Activated CD4-positive, alpha-beta memory T cell treated with anti-CD3 and anti-CD28 coated beads for 36 hours (primary cell): ENCODE measurements at places on chromosomes 6 and 20. TPM values are rescaled to one million over a fixed set of nuclear protein-coding genes. Genes with fewer than 3 reads are reported as not detected.
A peak's percentile ranks its signal among the peaks of the same experiment; 100 is the strongest.

Gene C6orf52
- total RNA-seq: 2.4 TPM

GRCh38 chr20:44970243-44970757 lies 4.0 kb downstream of the STK4 start:
- H3K4me1 ChIP-seq: peaks cover 64% of the 10 kb centered on the region
- H3K27ac ChIP-seq: peak overlapping the region; percentile 98
- DNase-seq: no peak
- peaks cover 50% of the 10 kb centered on the region for H3K36me3 ChIP-seq

Gene LMBRD1
- total RNA-seq: 17.4 TPM

GRCh38 chr6:102085257-102085656 lies 691.7 kb downstream of the GRIK2 start:
- no peaks in the 10 kb centered on the region for H3K36me3 ChIP-seq
- no peaks in the 10 kb centered on the region for H3K4me1 ChIP-seq
- DNase-seq: no peak
- H3K4me3 ChIP-seq: no peak overlapping the region
- no peaks in the 10 kb centered on the region for H3K27me3 ChIP-seq
- H3K27ac ChIP-seq: no peak overlapping the region

DNA sequence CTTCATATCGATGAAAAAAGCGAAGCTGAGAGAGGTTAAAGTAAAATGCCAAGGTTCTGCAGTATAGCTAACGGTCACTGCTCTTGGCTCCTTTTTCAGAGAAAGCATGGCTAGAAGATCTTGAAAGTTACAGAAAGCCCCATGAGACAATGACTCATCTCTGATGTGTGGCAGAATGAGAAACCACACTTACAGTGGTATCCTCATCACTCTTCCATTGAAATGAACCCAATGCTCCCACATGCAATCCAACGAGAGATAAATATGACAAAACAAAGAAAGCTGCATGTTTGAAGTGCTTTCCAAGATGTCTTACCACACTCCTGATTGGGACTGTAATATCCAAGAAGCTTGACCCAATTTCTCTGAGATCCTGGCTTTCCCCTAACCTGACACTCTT lies 694.9 kb downstream of the PRKN start:
- no peak overlapping the region for H3K4me3 ChIP-seq
- no peak overlapping the region for H3K27ac ChIP-seq
- H3K36me3 ChIP-seq: no peaks in the 10 kb centered on the region
- H3K27me3 ChIP-seq: no peaks in the 10 kb centered on the region
- no peaks in the 10 kb centered on the region for H3K4me1 ChIP-seq

DNA sequence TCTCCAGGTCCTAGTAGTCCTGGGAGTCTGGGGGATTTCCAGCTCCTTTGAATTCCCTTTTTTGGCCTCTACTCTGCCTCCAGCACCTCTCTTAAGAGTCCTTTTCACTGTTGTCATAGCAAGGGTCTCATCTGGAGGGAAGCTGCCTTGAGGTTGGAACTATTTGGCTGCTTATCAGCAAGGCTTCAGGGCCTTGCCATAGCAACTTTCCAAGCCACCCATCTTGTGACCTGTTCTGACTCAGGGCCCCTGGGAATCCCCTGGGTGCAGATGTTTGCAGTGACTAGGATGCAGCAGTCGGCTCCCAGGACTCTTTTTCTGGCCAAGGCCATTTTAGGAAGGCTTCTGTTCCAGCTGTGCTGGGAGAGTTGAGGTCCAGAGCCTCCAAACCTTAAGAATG lies 12.4 kb downstream of the PKIG start:
- H3K4me1 ChIP-seq: peaks cover 7% of the 10 kb centered on the region
- H3K4me3 ChIP-seq: no peak overlapping the region
- H3K27ac ChIP-seq: no peak overlapping the region
- peak; percentile 38 for DNase-seq
- no peaks in the 10 kb centered on the region for H3K27me3 ChIP-seq
- no peaks in the 10 kb centered on the region for H3K36me3 ChIP-seq

GRCh38 chr6:10316373-10316721 lies 98.5 kb downstream of the TFAP2A start:
- no peak overlapping the region for H3K4me3 ChIP-seq
- DNase-seq: no peak
- H3K27ac ChIP-seq: no peak overlapping the region

DNA sequence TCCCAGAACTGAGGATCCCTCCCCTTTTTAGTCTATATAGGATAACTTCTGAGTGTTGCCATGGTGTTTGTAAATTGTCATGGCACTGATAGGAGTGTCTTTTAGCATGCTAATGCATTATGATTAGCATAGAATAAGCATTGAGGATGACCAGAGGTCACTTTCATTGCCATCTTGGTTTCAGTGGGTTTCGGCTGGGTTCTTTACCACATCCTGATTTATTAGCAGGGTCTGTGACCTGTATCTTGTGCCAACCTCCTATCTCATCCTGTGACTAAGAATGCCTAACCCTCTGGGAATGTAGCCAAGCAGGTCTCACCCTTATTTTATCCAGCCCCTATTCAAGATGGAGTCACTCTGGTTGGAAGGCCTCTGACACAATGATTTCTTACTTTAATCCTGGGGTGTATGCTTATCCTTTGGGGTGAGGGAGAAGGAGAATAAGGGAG lies 19.6 kb downstream of the WFDC2 start:
- no peak overlapping the region for H3K4me3 ChIP-seq
- no peaks in the 10 kb centered on the region for H3K36me3 ChIP-seq
- H3K27ac ChIP-seq: no peak overlapping the region

DNA sequence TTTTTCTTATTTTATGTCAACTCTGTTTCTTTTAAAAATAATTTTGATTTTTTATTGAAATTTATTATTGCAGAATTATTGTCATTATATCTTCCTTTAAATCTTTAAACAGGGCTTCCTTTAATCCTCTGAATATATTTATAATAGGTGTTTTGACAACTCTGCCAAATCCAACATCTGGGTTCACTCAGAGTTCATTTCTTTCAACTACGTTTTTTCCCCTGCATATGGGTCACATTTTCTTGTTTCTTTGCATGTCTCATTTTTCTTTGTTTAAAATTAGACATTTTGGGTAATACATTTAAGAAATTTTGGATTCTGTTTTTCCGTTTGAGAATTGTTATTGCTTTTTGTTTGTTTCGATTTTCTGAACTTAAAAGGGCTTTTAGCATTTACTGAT lies 655.1 kb upstream of the CITED2 start:
- H3K4me1 ChIP-seq: no peaks in the 10 kb centered on the region
- H3K4me3 ChIP-seq: no peak overlapping the region
- H3K36me3 ChIP-seq: no peaks in the 10 kb centered on the region
- H3K27ac ChIP-seq: no peak overlapping the region
- DNase-seq: no peak
- H3K27me3 ChIP-seq: peaks cover 12% of the 10 kb centered on the region

Gene CLIC5
- 8.0 TPM for total RNA-seq

GRCh38 chr6:108549741-108550140 lies 11.0 kb upstream of the FOXO3 start:
- H3K27ac ChIP-seq: no peak overlapping the region
- H3K4me3 ChIP-seq: no peak overlapping the region
- H3K27me3 ChIP-seq: no peaks in the 10 kb centered on the region
- H3K36me3 ChIP-seq: no peaks in the 10 kb centered on the region
- no peak for DNase-seq
- H3K4me1 ChIP-seq: no peaks in the 10 kb centered on the region

Gene CCM2L
- total RNA-seq: not detected

- H3K4me1 ChIP-seq: peaks cover 6% of the 10 kb centered on the region
- no peak for DNase-seq
- no peaks in the 10 kb centered on the region for H3K36me3 ChIP-seq
- H3K27me3 ChIP-seq: no peaks in the 10 kb centered on the region
- H3K27ac ChIP-seq: no peak overlapping the region
These were observed 128.6 kb upstream of the LRFN2 start for GRCh38 chr6:40715570-40716403.

Gene ZC3H12D
- 124 TPM for total RNA-seq

- DNase-seq: no peak
- no peaks in the 10 kb centered on the region for H3K36me3 ChIP-seq
- H3K4me1 ChIP-seq: no peaks in the 10 kb centered on the region
- no peak overlapping the region for H3K27ac ChIP-seq
- no peak overlapping the region for H3K4me3 ChIP-seq
These were observed 215.3 kb downstream of the BMP7 start for GRCh38 chr20:57051096-57051495.

Gene KCNK17
- not detected for total RNA-seq

DNA sequence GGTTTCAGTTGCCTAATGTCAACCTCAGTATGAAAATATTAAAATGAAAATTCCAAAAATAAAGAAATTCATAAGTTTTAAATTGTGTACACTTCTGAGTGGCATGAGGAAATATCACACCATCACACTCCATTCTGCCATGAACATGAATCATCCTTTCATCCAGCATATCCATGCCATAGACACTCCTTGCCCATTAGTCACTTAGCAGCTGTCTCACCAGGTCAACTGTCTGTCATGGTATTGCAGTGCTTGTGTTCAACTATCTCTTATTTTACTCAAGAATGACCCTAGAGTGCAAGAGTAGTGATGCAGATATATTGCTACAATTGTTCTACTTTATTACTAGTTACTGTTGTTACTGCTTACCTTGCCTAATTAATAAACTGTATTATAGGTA lies 712.4 kb downstream of the EPHA7 start:
- DNase-seq: no peak
- H3K36me3 ChIP-seq: no peaks in the 10 kb centered on the region
- no peaks in the 10 kb centered on the region for H3K27me3 ChIP-seq
- H3K4me3 ChIP-seq: no peak overlapping the region
- H3K4me1 ChIP-seq: no peaks in the 10 kb centered on the region

- H3K4me1 ChIP-seq: no peaks in the 10 kb centered on the region
- H3K27ac ChIP-seq: no peak overlapping the region
- H3K4me3 ChIP-seq: no peak overlapping the region
These were observed 117.0 kb upstream of the HMGCLL1 start for GRCh38 chr6:55696041-55696440.

Gene EFCAB8
- 0.83 TPM for total RNA-seq

DNA sequence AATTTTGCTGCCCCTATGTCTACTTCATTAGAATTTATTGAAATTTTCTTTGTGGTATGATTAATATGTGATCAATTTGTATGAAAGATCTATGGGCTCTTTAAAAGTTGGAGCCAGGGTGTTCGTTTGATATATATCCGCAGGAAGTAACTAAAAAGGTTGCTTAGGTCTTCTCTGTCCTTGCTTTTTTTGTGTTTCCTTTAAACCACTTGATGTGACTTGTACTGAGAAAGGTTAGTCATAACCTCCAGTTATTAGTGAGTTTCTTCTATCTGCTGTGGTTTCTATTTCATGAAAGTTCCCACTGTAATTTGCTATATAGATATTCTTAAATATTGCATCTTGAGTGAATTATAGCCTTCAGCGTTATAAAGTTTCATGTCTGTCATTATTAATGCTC lies 585.3 kb upstream of the ARID1B start:
- DNase-seq: no peak
- H3K27me3 ChIP-seq: no peaks in the 10 kb centered on the region
- no peak overlapping the region for H3K4me3 ChIP-seq
- H3K36me3 ChIP-seq: no peaks in the 10 kb centered on the region

DNA sequence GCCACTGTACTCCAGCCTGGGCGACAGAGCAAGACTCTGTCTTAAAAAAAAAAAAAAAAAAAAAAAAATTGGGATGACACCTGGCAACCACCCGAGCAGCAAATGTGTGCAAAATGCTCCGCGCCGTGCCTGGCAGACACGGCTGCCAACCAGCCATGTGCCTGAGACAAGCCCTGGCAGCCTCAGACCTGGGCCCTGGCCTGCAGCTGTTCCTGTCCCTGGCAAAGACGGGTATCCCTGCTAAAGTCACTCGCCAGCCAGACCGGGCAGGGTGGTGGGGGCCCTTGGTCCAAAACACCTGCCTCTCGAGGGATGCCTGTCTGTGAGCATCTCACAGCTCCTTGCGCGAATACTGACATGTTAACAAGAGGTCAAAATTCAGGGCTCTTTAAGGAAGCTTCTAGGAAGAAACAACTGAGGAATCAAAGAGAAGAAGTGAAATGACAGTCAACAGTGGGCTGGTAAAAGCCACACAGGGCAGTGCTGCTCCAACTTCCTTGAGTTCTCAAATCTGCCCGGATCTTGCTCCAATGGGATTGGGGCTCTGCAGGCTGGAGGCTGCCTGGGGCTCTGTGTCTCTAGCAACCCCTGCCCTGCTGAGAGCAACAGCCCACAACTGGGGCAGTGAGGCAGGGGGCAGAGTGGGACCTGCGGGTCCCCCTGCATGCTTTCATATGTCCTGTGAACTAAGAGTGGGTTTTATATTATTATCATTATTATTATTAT lies 53.4 kb downstream of the SYTL3 start:
- no peak for DNase-seq
- H3K4me1 ChIP-seq: peaks cover 19% of the 10 kb centered on the region
- H3K36me3 ChIP-seq: peaks cover 17% of the 10 kb centered on the region
- H3K27me3 ChIP-seq: no peaks in the 10 kb centered on the region
- no peak overlapping the region for H3K27ac ChIP-seq

DNA sequence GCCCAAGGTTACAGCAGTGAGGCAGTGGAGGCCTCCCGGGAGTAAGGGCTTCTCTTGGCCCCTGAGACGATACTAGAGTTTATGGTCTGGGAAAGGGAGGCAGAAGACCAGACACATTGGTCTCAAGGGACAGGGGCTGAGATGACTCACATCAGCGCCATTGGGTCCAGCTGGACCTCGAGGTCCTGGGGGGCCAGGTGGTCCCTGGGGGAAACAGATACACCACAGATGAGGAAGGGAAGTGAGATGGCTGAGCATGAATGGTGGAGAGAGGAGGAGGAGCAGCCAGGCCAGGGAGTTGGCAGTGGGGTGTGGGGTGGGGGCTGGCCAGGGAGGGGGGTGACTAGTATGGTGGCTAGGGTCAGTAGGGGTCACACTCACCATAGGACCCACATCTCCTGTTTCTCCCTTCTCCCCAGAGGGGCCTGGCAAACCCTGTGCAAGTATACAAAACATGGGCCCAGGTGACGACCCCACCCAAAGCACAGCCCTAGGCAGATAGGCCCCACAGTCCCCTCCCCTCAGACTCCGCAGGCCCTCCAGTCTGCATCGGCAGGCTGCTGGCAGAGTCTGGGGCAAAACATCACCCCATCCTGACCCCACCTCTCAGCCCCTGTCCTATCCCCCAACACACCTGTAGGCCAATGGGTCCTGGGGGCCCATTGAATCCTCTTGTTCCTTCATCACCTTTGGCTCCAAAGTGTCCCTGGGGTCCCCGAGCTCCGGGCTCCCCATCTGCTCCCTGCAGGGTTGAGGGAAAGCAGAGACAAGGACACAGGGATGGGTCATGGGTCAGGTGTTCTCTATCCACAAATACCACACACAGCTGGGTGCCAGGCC lies 21.9 kb downstream of the COL11A2 start:
- no peak overlapping the region for H3K27ac ChIP-seq
- no peak for DNase-seq
- no peak overlapping the region for H3K4me3 ChIP-seq
- no peaks in the 10 kb centered on the region for H3K36me3 ChIP-seq
- H3K27me3 ChIP-seq: peaks cover 5% of the 10 kb centered on the region

GRCh38 chr6:13725570-13725969 lies 13.9 kb upstream of the RANBP9 start:
- H3K27ac ChIP-seq: peak overlapping the region; percentile 38
- peak; percentile 58 for DNase-seq
- peak overlapping the region; percentile 13 for H3K4me3 ChIP-seq
- peaks cover 32% of the 10 kb centered on the region for H3K4me1 ChIP-seq
- H3K36me3 ChIP-seq: no peaks in the 10 kb centered on the region

Gene TINAG
- not detected for total RNA-seq

- H3K4me3 ChIP-seq: no peak overlapping the region
- no peaks in the 10 kb centered on the region for H3K36me3 ChIP-seq
- no peaks in the 10 kb centered on the region for H3K4me1 ChIP-seq
- H3K27ac ChIP-seq: no peak overlapping the region
These were observed 46.7 kb upstream of the BLCAP start for GRCh38 chr20:37574199-37574890.
